ENCODE measurements at places on chromosomes 11 and 22. TPM values are rescaled to one million over a fixed set of nuclear protein-coding genes. Genes with fewer than 3 reads are reported as not detected.

DNA sequence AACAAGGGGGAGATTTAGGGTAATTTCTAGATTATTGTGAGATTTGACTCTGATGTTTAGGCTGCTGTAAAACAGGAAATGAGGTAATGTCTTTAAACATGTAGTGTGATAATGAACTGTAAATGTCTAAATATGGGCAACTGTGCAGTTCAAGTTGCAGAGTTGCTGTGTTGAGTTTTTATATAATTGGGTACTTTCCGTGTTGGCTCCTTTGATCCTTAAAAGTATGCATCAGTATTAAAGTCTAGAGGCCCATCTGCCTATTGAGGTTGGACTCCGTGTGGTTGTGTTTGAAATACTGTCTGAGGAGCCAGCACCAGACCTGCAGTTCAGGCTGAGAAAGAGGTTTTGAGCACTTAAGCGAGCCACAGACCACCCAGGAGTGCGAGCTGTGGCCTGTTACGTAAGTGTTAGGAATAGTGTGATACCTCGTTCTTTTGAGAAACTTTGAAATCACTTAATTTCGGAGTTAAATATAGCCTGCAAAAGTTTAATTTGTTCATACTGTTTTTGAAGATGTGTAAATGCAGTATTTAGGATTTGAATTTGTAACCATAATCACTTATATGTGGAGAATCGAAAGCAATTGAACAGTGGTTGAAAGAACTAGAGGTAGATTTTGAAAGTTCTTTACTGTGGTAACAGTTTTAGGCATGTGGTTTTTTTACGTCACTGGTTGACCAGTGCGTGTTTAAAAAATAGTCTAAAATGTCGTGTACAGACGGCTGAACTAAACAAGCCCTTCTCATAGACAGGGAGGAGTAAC is 9.0 kb downstream of the FAM118A start:
- H3K27me3 ChIP-seq: no peaks in the 10 kb centered on the region
- DNase-seq: no peak
- no peaks in the 10 kb centered on the region for H3K4me1 ChIP-seq
- peak overlapping the region; percentile 86 for H3K27ac ChIP-seq
- no peaks in the 10 kb centered on the region for H3K36me3 ChIP-seq

DNA sequence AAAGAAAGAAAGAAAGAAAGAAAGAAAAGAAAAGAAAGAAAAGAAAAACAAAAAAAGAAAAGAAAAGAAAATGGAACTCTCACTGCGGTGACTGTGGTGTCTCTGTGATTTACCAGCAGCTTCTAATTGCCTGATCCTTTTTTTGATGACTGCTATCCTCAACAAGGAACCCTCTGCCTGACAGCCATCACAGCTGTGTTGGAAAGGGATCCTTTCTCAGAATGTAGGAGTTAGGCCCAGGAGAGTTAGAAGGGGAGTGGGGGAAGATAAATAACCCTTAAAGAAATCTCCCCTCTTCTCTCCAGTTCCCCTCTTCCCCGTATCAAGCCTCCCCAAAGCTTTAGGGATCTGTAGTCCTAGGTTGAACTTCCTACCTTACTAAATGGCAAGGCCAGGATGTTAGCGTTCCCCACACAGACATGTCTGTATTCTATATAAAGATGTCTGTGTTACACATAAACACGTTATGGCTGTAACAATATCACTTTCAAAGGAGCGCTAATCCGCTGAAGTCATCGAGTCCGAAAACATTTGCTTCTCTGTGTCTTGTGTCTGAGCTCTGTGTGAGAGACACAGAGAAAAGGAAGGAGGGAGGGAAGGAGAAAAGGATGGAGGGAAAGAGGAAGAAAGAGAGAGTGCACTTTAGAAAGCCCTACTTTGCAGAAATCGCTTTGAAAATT is 26.8 kb upstream of the WT1 start:
- no peaks in the 10 kb centered on the region for H3K4me1 ChIP-seq
- no peak for DNase-seq
- H3K4me3 ChIP-seq: no peak overlapping the region
- no peaks in the 10 kb centered on the region for H3K27me3 ChIP-seq
- H3K27ac ChIP-seq: no peak overlapping the region

- H3K36me3 ChIP-seq: no peaks in the 10 kb centered on the region
- H3K27me3 ChIP-seq: no peaks in the 10 kb centered on the region
- no peaks in the 10 kb centered on the region for H3K4me1 ChIP-seq
- no peak for DNase-seq
- no peak overlapping the region for H3K27ac ChIP-seq
Measured at GRCh38 chr11:83249972-83250593, 36.1 kb downstream of the CCDC90B start.

- H3K36me3 ChIP-seq: no peaks in the 10 kb centered on the region
- peak; percentile 81 for DNase-seq
- no peaks in the 10 kb centered on the region for H3K27me3 ChIP-seq
- peak overlapping the region; percentile 67 for H3K27ac ChIP-seq
- no peak overlapping the region for H3K4me3 ChIP-seq
- H3K4me1 ChIP-seq: peaks cover 6% of the 10 kb centered on the region
Measured at GRCh38 chr11:12556788-12557384, 117.3 kb upstream of the TEAD1 start.

GRCh38 chr11:84136926-84137325 is 850.8 kb upstream of the CCDC90B start:
- no peaks in the 10 kb centered on the region for H3K36me3 ChIP-seq
- H3K27me3 ChIP-seq: no peaks in the 10 kb centered on the region
- H3K4me3 ChIP-seq: no peak overlapping the region
- H3K27ac ChIP-seq: no peak overlapping the region
- H3K4me1 ChIP-seq: no peaks in the 10 kb centered on the region

GRCh38 chr22:49266561-49267519 is 560.8 kb downstream of the BRD1 start:
- H3K27me3 ChIP-seq: no peaks in the 10 kb centered on the region
- H3K4me1 ChIP-seq: no peaks in the 10 kb centered on the region
- no peak overlapping the region for H3K27ac ChIP-seq
- DNase-seq: no peak
- no peak overlapping the region for H3K4me3 ChIP-seq

MRPL48 gene
- total RNA-seq: 5.6 TPM

TMPRSS6 gene
- not detected for total RNA-seq

GRCh38 chr11:32447252-32447651 is 11.9 kb upstream of the WT1 start:
- H3K36me3 ChIP-seq: no peaks in the 10 kb centered on the region
- peak; percentile 24 for DNase-seq
- H3K4me1 ChIP-seq: peaks cover 3% of the 10 kb centered on the region
- H3K27ac ChIP-seq: peak overlapping the region; percentile 73
- H3K4me3 ChIP-seq: no peak overlapping the region

- H3K36me3 ChIP-seq: no peaks in the 10 kb centered on the region
- H3K27ac ChIP-seq: peak overlapping the region; percentile 99
- DNase-seq: no peak
Measured at GRCh38 chr11:134034496-134035381, 34.1 kb upstream of the JAM3 start.

DNA sequence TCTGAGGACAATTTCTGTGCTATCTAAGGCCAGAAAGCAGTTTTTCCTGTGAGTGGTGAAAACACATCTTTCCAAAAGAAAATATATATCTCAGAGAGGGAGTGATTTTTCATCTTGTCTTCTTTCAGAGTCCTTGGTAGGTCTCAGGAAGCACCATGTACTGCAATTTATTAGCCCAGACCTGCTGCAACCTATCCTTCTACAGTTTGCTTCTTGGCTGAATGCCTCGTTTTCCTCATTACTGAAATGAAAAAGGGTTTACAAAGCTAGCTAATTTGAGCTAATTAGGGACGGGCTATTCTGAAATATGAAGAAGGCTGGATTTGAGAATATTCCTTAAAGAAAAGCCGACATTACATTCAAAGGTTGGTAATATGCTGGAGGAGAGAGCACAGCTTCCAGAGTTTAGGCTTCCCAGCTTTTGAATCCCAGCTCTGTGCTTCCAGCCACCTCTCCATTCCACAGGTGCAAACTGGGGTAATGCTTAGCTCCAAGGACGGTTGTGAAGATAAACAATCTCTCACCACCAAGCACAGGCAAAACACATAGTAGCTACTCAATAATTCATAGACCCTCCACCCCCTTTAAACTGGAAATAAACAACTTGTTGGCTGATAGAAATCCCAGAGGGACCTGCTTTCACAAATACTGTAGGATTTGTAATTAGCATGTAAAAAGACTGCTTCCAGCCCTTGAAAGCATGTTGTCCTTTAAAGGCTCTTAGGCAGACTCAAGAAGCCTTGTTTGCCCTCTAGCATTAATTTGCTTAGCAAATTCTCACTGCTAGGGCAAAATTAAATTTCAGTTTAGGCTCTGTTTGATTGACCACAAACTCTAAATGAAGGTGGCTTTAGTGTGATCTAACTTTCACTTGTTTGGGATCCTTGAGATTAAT is 24.5 kb upstream of the SESN3 start:
- H3K27me3 ChIP-seq: no peaks in the 10 kb centered on the region
- no peak overlapping the region for H3K4me3 ChIP-seq
- peaks cover 10% of the 10 kb centered on the region for H3K4me1 ChIP-seq
- H3K36me3 ChIP-seq: no peaks in the 10 kb centered on the region

GRCh38 chr22:37454857-37455686 is 27.8 kb upstream of the ELFN2 start:
- no peaks in the 10 kb centered on the region for H3K27me3 ChIP-seq
- no peak for DNase-seq
- H3K27ac ChIP-seq: no peak overlapping the region
- H3K4me3 ChIP-seq: no peak overlapping the region
- no peaks in the 10 kb centered on the region for H3K36me3 ChIP-seq

- H3K36me3 ChIP-seq: no peaks in the 10 kb centered on the region
- no peaks in the 10 kb centered on the region for H3K4me1 ChIP-seq
- no peak overlapping the region for H3K4me3 ChIP-seq
- no peak overlapping the region for H3K27ac ChIP-seq
- H3K27me3 ChIP-seq: no peaks in the 10 kb centered on the region
- no peak for DNase-seq
Measured at GRCh38 chr11:6745465-6746015, 26.2 kb downstream of the OR2AG2 start.

DNA sequence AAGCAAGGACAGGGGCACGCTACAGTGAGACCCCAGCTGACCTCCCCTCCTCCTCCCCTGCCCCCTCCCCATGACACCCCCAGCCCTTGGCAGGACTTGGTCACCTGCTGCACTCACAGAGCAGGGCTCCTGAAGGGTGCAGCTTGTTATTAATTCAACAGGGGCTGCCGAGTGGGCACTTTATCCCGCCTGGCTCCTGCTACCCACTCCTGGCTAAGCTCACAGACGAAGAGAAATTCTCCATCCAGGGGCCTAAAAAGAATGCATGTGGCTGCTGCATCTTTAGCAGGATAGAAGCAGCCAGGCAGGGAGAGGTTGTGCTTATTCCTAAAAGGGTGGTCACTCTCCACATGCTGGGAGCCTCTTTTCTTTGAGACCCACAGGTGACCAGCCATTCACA is 40.3 kb downstream of the GALNT18 start:
- H3K4me1 ChIP-seq: no peaks in the 10 kb centered on the region
- H3K27ac ChIP-seq: no peak overlapping the region
- no peaks in the 10 kb centered on the region for H3K27me3 ChIP-seq
- no peaks in the 10 kb centered on the region for H3K36me3 ChIP-seq

CDHR5 gene
- total RNA-seq: 0.55 TPM

DNA sequence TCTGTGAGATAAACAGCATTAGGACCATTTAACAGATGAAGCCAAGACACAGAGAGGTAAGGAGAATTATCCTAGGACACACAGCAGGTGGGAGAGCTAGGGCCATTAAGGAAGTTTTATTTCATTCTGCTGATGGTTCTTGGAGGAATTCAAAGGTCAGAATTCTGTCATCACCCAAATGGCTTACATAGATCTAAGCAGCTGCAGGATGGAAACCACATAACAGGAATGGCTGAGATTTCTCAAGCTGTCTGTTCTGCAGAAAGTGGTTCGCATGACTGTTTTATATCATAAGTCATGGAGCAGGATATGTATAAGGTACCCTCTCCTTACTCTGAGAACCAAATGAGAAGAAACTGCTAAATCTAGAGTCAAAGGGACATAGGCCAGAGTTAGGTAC is 163.2 kb upstream of the NARS2 start:
- no peak overlapping the region for H3K27ac ChIP-seq
- DNase-seq: no peak
- no peaks in the 10 kb centered on the region for H3K4me1 ChIP-seq
- H3K4me3 ChIP-seq: no peak overlapping the region
- no peaks in the 10 kb centered on the region for H3K27me3 ChIP-seq
- no peaks in the 10 kb centered on the region for H3K36me3 ChIP-seq

SLC43A3 gene
- 62.0 TPM for total RNA-seq

DNA sequence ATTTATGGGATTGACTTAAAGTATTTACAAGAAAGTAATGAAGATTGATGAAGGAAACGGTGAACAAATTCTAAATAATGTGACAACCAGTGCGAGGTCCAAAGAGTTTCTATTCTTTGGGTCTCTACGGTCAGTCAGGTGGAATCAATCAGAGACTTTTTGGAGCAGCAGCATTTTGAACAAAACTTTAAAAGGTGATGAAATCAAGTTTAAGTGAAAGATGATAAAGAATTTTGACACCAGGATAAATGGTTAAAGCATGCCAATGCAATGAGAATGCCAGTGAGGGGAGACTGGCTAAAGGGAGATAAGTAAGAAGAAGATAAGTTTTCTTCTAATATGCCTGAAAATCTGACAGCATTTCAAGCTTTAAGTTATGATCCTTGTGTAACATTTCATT is 67.9 kb downstream of the DCUN1D5 start:
- no peaks in the 10 kb centered on the region for H3K4me1 ChIP-seq
- no peak overlapping the region for H3K27ac ChIP-seq
- no peak for DNase-seq
- H3K36me3 ChIP-seq: no peaks in the 10 kb centered on the region
- no peaks in the 10 kb centered on the region for H3K27me3 ChIP-seq

- H3K27ac ChIP-seq: no peak overlapping the region
- H3K4me3 ChIP-seq: no peak overlapping the region
- no peaks in the 10 kb centered on the region for H3K36me3 ChIP-seq
- H3K4me1 ChIP-seq: no peaks in the 10 kb centered on the region
Measured at GRCh38 chr22:30474683-30475424, 3.0 kb upstream of the SEC14L3 start.

GTSE1 gene
- total RNA-seq: not detected

GSTT2 gene
- total RNA-seq: not detected

DNA sequence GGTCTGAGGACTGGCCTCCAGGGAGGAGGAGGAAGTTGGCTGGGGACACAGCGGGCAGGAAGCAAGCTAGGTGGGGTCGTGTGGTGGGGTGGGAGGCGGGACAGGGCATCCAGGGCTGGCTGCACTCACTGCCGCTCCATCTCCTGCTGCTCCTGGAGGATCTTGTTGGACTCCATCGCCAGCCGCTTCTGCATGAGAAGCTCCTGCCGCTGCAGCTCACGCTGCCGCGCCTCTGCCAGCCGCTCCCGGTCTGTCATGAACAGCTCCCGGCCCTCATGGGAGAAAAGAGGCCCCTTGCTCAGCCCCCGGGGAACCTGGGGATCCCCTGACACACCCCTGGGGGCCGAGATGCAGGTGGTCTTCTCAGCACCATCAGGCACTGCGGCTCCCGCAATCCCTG is 21.6 kb downstream of the USH1C start:
- no peak overlapping the region for H3K27ac ChIP-seq
- no peak for DNase-seq
- H3K27me3 ChIP-seq: no peaks in the 10 kb centered on the region
- H3K4me3 ChIP-seq: no peak overlapping the region
- no peaks in the 10 kb centered on the region for H3K36me3 ChIP-seq

GRCh38 chr11:2926611-2927051 is 2.6 kb downstream of the PHLDA2 start:
- H3K4me3 ChIP-seq: no peak overlapping the region
- peaks cover 18% of the 10 kb centered on the region for H3K4me1 ChIP-seq
- no peaks in the 10 kb centered on the region for H3K27me3 ChIP-seq
- no peak for DNase-seq
- H3K27ac ChIP-seq: no peak overlapping the region

Data from uterus (tissue), 4 donors.